Posterior cingulate gyrus (tissue), 11 donors: ENCODE measurements at places on chromosomes 11 and 22.

GRCh38 chr11:44257338-44258189, 52.4 kb downstream of the ALX4 start:
- no peak for DNase-seq

- DNase-seq: no peak
These were observed 73.5 kb upstream of the PITPNB start for GRCh38 chr22:27992294-27993165.

DNA sequence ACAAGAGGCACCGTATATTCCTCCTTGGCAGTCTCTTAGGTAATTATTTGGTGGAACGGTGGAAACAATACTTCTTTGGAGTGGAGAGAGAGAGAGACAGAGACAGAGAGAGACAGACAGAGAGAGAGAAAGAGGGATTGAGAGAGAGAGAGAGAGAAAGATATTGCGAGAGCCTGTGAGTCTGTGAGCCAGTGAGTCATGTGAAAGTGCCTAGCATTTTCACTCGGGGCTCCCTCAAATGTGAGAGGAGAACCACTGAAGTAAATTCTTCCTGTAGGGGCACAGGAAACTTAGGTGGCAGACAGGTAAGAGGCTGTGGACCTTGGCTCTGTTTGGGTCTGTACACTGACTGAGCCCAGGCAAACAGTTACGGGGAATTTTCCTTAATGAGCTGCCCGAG, 31.6 kb upstream of the SNX19 start:
- DNase-seq: no peak

DNA sequence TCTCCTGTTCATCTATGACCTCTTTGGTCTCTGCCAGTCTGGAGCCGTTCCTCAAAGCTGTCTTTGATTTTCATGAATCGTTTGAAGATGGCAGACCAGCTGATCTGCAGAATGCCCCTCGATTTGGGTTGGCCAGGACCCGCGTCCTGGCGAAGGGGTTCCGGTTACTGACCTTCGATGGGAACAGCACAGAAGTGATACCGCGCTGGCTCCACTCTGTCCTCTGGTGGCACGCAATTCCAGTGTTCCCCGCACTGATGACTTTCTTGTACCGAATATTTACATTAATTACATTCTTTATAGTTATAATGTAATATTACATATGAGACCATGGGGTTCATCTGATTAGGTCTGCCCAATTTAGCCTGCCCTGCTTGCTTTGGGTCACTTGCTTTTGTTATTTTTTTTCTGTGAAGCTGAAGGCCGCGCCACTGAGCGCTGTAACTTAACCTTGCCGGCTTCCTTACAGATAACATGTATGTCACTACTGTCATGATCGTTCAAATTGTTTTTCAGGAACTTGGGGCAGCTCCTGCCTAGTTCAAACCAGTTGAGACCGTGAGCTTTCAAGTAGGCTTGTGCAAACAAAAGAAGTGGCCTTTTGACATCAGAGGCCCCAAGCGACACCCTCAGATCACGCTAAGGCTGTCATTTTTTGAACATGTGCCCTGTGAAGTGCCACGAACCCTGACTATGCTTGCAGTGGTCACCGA, 4.1 kb upstream of the USP18 start:
- DNase-seq: no peak

DNA sequence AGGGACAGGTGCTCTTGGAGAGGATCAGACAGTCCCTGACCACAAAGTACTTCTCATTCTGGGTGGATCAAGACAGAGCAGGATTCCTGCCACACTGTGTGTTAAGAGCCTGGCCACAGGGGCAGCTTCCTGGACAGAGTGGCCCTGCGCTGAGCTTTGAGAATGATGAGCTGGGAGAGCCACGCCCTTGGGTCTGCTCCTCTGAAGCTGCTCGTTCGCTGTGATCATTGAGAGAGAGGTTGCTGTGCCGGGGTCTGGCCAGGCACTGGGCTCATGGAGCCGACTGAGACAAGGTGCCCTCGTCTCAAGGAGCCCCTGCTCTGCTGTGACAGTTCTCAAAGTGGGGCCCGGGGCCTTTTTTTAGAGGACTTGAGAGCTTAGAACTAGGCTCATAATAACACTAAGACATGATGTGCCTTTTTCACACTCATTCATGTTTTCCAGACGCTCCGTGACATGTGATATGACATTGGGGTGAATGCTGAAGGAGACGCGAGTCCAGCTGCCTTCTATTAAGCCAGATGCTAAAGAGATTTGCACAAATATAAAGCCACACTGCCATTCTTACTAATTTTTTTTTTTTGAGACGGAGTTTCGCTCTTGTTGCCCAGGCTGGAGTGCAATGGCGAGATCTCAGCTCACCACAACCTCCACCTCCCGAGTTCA, 1.6 kb upstream of the MFRP start:
- DNase-seq: no peak

DNA sequence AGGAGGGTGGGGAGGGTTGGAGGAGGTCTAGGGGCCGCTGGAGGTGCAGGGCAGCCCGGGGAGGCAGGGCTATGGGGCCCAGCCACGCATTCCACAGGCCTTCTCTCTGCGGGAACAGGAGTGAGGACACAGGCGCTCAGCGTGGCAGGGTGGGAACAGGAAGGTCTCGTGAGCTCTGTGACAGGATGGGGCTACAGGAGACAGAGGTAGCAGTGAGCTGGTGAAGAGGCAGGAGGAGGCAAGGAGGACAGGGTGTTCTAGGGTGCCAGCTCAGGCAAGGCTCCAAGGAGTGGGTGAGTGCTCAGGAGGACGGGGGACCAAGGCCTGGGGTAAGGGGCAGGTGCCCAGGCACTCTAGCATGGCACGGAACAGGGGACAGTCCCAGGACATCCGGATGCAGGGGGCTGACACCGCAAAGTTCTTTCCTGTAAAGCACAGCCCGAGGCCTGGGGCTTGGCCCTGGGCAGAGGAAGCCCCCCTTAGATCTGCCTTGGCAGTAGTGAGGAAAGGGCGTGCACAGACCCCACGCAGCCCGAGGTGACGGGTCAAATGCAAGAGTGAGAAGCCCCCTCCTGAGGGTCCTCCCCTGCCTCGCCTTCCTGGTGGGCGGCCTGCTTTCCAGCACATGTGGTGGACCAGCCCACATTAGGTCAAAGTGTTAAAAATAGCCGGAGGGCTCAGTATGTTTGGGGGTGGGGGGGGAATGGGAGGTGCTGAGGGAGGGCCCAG, 4.7 kb upstream of the NEAT1 start:
- peak; percentile 41 for DNase-seq

DNA sequence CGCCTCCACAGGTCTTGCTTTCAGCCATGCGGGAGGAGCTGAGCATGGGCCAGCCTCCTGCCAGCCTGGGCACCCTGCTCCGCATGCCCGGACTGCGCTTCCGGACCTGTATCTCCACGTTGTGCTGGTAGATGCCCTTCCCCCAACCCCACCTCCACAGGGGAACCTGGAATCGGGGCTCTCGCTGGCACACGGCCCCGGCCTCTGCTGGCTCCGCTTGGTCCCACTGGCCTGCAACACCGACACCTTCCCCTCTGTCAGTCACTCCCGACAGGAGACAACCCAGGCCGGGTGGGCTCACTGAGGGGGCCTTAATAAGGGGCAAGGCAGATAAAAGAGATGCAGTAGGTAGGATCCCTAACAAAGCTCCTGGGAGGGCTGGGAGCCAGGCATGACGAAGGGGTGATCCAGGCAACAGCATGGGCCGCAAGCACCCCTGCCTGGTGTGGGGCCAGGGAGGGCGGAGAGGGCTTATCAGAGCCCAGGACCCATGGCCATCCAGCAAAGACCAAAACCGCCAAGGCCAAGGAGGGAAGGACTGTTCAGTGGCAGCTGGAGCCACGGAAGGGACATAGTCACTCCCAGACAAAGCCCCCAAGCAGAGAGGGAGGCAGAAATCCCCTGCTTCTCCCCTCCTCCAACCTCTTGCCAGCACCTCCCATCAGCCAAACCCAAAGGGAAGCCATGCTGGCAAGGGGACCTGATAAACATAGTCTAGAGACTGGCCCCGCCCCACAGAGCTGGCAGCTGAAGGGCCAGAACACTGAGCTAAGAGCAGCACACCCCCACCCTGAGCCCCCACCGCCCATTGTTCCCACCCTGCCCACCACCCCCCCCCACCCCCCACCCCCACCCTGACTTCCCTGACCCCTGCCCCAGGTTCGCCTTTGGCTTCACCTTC, 8.0 kb downstream of the SLC22A12 start:
- peak; percentile 11 for DNase-seq

GRCh38 chr11:129324533-129325175, 51.0 kb upstream of the BARX2 start:
- DNase-seq: no peak

DNA sequence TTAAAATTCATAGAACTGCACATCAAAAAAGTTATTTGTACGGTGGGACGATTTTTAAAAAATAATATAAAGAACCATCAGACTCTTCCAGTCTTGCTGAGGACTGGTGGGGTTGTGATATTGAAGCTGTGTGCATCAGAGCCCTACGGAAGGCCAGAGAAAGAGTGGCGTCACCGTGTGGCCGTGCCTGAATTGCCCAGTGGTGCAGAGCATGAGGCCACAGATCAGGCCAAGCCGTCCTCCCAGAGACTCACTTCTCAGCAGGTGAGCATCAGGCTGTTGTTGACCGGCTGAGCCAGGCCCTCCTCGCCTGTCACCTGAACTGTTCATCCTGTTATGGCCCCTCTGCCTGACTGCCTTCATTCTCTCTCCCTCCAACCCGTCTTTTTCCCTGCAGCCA, 1013.9 kb downstream of the TBC1D22A start:
- DNase-seq: no peak

- DNase-seq: no peak
These were observed 19.3 kb downstream of the ZC3H7B start for GRCh38 chr22:41320416-41321240.

DNA sequence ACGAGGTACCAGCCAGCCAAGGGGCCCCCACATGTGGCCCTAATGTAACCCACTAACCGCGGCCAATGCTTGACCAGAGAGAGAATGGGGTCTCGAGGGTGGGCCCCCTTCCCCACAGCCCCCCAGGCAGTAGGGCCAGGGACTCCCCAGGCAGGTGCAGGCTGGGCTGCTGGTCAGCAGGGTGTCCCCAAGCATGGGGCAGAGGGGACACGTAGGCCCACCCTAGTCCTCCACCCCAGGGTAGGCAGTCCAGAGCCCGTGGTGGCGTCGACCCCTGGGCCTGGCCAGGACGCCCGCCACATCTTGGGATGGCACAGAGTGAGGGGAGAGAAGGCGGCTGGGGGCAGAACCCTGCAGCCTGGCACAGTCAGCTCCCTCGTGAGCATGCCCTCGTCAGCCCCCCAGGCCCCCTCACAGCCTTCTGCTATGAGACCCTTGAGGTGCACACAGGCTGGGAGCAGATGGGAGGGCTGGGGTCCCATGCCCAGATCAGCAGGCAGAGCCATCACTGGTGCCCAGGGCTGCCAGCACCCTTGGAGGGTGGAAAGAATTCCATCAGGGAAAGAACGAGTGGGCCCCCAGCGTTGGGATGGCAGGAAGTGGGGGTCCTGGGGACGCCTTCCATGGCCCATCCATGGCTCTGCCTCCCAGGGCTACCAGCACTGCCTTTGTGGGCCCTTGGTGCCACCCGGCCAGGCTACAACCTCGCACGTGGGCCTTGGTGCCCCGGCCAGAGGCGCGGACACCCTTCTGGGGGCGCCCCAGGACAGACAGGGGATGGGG, 6.1 kb downstream of the TNNT3 start:
- DNase-seq: no peak

DNA sequence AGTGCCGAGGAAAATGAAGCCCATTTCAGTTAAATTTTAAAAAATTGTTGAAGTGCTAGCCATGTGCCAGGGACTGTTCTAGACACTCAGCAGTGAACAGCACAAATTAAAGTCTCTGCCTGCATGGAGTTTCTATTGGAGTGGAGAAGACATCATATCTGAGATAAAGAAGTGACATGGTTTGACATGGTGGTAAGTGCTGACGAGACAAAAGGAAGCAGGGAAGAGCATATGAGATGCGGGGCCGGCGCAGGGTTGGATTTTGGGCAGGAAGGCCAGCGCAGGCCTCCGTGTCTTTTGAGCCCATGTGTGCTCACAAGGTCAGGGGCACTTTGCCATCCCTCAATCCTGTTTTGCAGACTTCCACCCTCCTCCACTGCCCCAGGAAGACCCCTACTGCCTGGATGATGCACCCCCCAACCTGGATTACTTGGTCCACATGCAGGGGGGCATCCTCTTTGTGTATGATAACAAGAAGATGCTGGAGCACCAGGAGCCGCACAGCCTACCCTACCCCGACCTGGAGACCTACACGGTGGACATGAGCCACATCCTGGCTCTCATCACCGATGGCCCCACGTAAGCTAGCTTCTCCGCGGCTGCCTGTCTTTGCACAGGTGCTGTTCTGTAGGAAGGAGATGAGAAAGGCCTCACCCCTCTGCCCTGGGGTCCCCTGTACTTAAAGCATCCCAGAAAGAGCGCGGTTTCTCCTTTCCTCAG, 29.6 kb downstream of the AMPD3 start:
- DNase-seq: no peak

DNA sequence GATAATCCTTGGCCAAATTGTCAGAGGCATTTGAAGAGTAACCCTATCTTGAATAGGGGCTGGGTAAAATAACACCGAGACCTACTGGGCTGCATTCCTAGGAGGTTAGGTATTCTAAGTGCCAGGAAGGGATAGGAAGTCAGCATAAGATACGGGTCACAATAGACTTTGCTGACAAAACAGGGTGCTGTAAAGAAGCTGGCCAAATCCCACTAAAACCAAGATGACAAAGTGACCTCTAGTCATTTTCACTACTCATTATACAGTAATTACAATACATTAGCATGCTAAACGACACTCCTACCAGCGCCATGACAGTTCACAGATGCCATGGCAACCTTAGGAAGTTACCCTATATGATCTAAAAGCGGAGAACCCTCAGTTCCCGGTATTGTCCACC, 964 bp upstream of the REXO2 start:
- DNase-seq: no peak

DNA sequence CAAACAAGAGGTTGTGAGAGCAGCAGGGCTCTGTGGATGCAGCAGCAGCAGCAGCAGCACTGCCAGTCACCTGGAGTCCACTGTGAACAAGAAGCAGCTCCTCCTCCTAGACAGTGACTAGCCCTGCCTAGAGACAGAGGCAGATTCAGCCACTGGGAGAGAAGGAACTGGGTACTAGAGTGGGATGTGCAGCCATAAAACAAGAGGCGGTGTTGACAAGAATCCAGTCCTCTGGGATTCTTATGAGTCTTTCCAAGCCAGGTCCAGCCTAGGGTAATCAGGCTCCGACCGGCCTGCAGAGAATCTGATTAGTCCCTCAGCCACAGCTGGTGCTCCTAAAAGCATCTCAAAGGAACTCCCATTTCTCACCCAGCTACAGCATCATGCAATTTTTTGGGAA, 83.9 kb upstream of the USP47 start:
- DNase-seq: no peak

DNA sequence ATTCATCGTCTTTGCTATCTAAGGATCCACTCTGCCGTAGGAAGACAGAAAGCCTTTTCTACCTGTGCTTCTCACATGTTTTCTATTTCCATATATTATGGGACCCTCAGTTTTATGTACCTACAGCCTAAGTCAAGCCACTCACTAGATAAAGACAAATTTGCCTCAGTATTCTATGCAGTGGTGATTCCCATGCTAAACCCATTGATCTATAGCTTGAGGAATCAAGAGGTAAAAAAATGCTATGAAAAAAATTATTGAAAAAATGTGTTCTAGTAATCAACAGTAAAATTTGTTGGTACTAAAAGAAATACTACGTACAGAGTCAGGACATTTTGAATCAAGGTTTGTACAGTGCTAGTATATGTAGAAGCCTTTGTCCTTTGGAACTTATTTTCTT, 18.1 kb upstream of the OR5AL1 start:
- DNase-seq: no peak
